ENCODE measurements at places on chromosomes 3 and 15.
A peak's percentile ranks its signal among the peaks of the same experiment; 100 is the strongest.

- no peak for DNase-seq
Measured at GRCh38 chr3:9291821-9292410, 42.5 kb upstream of the SRGAP3 start.

GRCh38 chr3:128326051-128326823 lies 140.5 kb downstream of the DNAJB8 start:
- no peak for DNase-seq

GRCh38 chr3:37620071-37620635 lies 241.5 kb upstream of the CTDSPL start:
- DNase-seq, result no peak

GRCh38 chr3:132535575-132536441 lies 61.3 kb upstream of the ACKR4 start:
- DNase-seq, result peak; percentile 5

- no peak for DNase-seq
Measured at GRCh38 chr3:53804697-53805462, 41.3 kb downstream of the CHDH start.

DNA sequence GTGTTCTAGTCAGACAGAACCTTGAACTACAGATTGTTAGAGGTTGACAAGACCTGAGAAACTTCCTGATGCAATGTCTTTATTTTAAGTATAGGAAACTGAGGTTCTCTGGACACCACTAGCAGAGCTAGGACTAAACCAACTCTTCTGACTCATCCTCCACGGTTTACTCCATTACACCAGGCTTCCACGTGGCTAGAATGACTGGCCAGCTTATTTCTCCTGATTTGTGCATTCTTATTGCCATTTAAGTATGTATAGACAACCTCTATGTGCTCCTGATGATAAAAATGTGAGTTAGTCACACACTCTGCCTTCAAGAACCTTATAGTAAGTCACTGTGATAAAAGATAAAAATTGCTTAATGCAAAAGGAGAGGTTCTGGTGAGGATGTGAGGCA lies 182.7 kb downstream of the MEX3B start:
- DNase-seq, result no peak

- DNase-seq, result no peak
Measured at GRCh38 chr3:188358787-188359493, 205.0 kb downstream of the LPP start.

GRCh38 chr3:10169000-10169496 lies 4.3 kb downstream of the IRAK2 start:
- DNase-seq, result no peak

GRCh38 chr3:40302784-40303183 lies 6.7 kb upstream of the EIF1B start:
- DNase-seq, result no peak

- no peak for DNase-seq
Measured at GRCh38 chr15:79960502-79961212, 10.3 kb downstream of the BCL2A1 start.

- DNase-seq, result no peak
Measured at GRCh38 chr15:99279290-99279689, 28.0 kb downstream of the LRRC28 start.

GRCh38 chr3:149605902-149606301 lies 51.9 kb downstream of the WWTR1 start:
- no peak for DNase-seq

GRCh38 chr3:2454865-2455264 lies 356.2 kb downstream of the CNTN4 start:
- no peak for DNase-seq

GRCh38 chr3:122563717-122564025 lies 429 bp downstream of the PARP9 start:
- no peak for DNase-seq

DNA sequence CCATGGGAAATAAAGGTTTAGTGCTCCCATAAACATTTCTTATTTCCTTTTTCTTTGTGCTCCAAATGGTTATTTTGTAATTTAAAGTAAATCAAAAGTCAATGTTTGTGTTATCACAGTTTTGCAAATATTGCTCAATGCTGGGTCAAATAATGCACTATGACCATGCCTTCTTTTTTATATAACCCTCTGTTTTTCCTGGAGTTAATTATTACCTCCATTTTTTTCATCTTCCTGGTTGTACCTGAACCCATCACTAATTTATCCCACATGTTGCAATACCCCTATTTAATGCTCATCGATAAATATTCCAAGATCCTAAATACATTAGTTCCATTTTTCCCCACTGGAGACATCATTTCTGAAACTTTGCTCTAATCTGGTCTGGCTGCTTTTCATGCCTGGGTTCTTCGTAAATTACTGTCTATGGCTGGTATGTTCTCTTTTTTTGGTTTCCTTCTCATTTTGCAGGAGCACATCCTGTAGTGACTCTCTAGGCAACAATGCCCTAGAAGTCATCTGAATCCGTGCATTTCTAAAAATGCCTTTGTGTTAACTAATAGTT lies 66.4 kb downstream of the OXNAD1 start:
- no peak for DNase-seq

GRCh38 chr15:101063212-101063611 lies 144.1 kb downstream of the LRRK1 start:
- no peak for DNase-seq

DNA sequence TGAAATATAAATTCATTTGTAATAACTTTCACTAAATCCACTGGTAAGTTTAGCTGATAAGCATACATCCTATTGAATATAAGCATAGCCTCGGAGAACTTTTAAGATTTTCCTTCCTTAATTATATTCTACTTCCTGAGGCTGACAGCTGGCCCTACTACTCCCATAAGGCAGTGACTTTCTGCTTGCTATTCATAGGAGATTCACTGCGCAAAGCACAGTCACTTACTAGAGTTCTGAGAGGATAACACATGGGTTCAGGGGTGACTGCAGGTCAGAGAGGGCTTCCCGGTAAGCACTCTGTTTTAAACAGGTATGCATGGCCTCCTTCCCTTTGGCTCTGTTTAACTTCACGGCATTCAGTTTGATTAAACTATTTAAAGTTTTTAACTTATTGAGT lies 75.8 kb downstream of the FAIM start:
- no peak for DNase-seq

- DNase-seq, result no peak
Measured at GRCh38 chr15:65910341-65910740, 41.0 kb downstream of the RAB11A start.

DNA sequence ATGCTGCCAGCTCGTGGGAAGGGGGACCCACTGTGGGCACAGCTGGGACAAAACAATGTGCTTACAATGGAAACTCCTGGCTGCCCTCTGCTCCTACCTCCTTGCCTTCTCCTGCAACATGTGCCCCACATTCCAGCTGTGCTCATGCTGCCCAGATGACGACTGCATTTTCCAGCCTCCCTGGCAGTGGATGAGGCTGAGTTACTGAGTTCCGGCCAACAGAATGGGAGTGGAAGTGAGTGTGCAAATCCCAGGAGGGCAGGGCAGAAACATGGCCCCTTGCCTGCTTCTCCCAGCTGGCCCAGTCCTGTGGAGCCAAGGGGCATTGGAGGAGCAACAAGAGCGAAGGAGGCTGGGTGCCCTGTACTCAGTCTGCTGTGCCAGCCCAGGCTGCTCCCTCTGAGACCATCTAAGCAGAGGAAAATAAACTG lies 17.1 kb downstream of the KLF15 start:
- DNase-seq, result no peak

GRCh38 chr3:149273096-149273751 lies 51.6 kb upstream of the CP start:
- no peak for DNase-seq

GRCh38 chr3:9690451-9691450 lies 12.9 kb upstream of the CPNE9 start:
- DNase-seq, result no peak

GRCh38 chr3:11072631-11073030 lies 80.1 kb downstream of the SLC6A1 start:
- DNase-seq, result no peak

GRCh38 chr15:36734366-36734765 lies 154.9 kb downstream of the CDIN1 start:
- DNase-seq, result no peak

DNA sequence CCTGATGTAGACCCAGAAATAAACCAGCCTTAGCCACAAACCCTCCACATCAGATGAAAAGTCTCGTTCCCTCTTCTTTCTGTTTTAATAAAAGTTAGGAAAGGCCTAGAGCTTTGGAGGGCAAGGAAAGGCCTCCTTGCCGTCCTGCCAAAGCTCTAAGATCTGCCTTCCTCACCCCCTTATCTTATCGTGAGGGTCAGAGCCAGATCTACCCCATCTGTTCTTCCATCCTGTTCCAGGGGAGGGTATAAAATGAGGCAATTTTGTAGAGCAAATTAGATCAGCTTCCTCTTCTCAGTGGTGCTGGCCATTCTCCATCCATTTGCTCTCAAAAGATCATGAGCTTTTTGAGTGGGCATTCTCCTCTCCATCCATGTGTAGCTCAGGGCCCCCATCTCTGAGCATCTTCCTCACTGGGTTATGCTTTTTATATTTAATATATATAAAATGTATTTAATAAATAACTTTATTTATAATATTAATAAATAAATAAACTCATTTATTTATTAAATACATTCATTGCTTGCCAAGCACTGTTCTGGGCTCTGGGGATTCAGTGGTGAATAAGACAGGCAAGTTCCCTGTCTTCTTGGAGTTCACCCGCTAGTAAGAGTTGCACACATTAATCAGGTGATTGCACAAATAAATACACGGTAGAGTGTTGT lies 2.0 kb upstream of the SLC24A1 start:
- no peak for DNase-seq

DNA sequence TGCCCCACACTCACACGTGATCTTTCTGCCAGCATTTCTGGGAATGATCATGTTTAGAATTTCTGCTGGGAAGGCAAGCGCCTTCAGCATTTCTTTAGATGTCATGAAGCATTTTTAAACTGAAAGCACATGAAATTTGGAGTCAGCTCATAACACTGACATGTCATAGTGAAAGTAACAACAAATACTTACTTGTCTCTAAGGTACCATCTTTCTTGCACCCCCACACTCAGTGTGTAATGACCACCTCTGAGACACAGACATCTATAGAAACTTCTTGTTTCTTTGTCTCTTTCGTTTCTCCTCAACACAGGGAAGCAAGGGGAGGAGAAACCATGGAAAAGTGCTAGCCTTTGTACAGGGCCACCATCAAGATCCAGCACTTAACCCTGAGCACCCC lies 171.7 kb downstream of the RORA start:
- no peak for DNase-seq

DNA sequence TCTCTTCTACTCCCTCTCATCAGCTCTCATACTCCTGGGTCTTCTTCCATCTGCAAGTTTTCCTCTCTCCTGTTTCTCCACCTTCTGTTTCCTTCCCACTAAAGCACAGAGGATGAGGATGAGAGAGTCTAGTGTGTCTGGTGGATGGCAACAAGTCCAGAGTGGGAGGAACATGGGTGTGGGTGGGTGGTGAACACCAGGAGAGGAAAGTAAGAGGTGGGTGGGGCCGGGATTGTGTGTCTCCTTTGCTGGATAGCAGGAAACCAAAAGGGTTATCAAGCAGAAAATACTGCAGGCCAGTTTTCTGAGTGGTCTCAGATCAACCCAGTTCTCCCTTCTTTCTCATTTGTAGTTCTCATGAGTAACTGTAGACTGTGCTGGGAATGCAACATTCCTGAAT lies 52.9 kb upstream of the EPHB1 start:
- no peak for DNase-seq
